ENCODE measurements at places on chromosomes 1 and 21.

- DNase-seq: no peak
Observed at GRCh38 chr1:201370500-201370899, 7.0 kb downstream of the TNNT2 start.

DNA sequence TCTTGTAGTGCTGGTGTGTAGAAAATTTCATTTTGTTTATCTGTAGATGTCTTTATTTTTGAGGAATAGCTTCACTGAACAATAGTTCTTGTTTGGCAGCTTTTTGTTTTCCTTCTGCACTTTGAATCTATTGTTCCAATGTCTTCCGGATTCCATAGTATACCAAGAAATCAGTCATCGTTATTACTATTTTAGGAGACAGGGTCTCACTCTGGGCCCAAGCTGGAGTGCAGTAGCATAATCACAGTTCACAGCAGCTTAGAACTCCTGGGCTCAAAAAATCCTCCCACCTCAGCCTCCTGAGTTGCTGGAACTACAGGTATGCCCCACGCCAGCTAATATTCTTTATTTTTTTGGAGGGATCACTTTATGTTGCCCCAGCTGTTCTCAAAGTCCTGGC lies 67.7 kb upstream of the RGS2 start:
- DNase-seq: no peak

DNA sequence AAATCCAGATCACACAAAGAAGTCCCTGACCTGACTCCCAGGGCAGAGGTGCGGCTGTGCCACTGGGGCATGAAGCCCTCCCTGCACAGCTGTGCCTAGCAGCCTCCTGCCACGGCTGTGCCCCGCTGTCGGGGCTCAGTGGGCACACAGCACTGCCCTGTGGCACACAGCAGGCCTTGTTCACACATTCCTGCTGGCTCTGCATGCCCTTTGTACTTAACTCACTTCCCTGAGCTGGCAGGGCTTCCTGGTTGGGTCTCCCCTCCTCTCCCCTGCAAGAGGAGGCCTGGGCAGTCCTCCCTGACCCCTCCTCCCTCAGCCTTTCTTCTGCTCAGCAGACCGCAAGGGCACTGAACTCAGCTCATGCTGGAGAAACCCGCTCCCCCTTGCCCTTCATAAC lies 14.8 kb downstream of the LHX4 start:
- DNase-seq: no peak

DNA sequence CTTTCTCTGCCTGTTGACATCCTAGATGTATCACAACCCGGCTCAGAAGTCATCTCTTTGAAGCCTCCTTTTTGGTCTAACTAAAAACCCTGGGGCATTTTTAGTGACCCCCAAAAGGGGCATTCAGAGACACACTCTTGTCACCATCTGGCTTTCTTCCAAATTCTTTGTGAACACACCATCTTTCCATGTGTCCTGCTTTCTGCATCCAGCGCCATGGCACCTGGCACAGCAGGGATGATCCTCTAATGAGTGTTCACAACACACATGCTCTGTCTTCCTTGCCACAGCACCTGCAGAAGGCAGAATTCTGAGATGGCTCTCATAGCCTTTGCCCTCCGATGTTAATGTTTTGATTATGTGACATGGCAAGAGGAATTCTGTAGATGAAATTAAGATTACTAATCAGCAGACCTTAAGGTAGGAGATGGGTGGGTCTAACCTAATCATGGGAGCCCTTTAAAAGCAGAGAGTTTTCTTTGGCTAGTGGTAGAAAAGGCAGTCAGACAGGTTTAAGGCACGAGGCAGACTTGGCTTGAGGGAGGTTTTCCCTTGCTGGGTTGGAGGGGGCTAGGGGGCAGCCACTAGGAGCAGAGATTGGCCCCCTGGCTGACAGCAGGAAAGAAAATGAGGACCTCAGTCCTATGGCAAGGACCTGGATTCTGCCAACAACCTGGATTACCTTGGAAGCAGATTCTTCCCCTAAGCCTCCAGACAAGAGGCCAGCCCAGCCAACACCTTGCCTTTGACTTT lies 4.9 kb upstream of the TMEM61 start:
- no peak for DNase-seq

- DNase-seq: no peak
Observed at GRCh38 chr1:232586679-232587078, 43.3 kb downstream of the SIPA1L2 start.

DNA sequence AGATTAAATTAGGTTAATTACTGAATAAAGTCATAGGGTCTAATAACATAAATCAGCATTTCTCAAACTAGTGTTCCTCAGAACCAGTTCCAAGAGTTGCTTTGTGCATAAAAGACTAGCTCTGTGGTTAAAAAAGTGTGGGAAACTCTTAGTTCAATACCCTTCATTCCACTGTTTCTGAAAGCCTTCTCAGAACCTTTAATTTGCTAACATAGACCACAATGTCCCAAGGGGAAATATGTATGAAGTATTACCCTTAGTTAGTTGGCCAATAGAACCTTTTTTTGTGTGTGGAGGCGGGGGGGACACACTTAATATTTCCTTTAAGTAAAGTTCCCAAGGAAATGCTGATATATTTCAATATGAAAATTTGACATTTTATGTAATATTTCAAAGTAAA lies 20.4 kb downstream of the ODF2L start:
- no peak for DNase-seq

- DNase-seq: no peak
Observed at GRCh38 chr1:244371242-244372141, 80.2 kb downstream of the ADSS2 start.

DNA sequence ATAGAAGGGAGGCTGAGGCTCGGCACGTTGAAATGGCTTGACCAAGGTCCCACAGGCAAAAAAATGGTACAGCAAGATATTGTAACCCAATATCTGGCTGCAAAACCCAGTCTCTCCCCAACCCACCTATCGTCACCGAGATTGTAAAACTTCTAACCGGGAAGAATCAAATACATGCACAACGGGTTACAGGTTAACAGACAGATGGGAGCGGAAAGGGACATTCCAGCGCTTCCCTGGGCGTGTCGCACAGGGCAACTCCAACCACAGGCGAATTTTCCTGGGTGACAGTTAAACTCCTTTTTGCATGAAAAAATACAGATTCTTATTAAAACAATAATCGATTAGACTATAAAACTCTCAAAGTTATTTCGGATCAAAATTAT lies 31.8 kb upstream of the JUN start:
- DNase-seq: no peak

DNA sequence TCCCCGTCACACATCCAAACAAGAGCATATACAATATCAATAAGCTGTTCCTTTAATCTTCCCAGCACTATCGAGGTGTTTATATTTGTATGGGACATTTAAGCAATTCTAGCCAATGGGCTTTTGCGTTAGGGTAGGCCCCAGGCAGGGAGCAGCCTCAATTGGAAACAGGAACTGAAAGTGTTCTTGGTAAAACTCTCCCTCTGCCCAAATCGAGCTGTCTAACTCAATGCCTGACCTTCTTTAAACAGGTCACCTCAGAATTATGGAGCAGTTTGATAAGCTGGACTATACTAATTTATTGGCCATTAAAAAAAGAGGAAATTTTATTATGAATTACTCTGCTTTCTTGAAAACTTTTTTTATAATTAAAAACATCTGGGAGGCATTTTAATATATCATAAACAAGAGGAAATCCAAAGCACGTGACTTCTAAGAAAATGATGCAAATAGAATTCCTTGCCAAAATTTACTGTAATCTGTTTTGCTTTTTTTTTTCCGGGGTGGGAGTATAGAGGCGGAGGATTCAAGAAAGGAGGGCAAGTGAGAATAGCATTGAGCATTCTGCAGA lies 498.1 kb downstream of the LMO4 start:
- no peak for DNase-seq

GRCh38 chr1:33388805-33389771 lies 41.8 kb downstream of the PHC2 start:
- no peak for DNase-seq

GRCh38 chr1:200217703-200218102 lies 190.2 kb downstream of the NR5A2 start:
- DNase-seq: no peak

DNA sequence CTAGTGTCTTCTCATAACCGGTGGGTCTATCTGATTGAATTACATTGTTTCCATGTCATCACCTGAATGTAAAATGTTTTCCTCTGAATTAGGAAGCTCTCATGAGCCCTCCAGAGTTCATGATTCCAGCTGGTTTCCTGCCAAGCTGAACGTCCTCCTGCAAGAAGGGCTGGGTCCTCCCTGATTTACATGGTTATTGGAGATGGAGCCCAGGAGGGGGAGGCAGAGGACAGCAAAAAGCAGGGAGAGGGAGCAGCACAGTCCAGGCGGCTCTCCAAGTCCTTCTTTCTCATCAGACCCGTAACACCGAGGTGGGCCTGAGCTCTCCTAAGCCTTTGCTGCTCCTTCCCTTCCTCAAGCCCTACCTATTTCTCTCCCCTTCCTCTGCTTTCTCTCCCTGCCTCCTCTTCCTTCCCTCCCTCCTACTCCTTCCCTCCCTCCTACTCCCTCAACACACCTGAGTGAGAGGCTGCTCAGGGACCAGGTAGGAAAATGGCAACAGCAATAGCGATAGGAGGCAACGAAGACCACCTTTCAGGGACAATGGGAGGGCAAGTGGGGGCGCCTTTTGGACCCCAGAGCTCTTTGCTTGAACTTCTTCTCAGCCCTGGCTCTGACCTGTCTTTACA lies 265.9 kb downstream of the PRDM2 start:
- DNase-seq: peak; percentile 4

DNA sequence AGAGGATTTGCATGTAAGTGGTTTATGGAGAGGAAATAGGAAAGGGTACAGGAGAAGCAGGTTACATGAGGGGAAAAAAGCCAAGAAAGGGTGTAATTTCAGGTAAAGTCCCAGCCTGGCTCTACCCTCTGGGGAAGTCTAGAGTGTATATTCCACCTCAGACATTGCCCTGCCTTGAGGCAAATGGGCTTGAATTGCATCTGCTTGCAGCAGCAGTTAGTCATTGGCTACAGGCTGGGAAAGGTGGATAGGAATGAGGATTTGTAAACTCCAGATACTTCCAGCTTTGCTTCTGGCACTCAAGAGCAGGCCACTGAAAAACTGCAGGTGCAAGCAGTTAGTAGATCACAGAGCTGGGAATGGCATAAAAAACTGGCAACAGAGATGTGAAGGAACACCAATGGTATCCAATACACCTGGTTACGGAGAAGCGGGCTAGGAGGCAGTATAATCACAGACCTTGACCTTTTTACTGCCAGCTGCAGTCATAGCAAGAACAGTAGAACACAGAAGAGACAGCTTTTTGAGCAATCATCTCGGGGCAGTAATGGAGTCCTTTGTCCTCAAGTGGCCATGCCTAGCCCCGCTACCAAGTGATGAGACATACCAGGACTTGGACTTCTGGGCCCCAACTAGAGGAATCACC lies 226.9 kb upstream of the NRIP1 start:
- DNase-seq: no peak

DNA sequence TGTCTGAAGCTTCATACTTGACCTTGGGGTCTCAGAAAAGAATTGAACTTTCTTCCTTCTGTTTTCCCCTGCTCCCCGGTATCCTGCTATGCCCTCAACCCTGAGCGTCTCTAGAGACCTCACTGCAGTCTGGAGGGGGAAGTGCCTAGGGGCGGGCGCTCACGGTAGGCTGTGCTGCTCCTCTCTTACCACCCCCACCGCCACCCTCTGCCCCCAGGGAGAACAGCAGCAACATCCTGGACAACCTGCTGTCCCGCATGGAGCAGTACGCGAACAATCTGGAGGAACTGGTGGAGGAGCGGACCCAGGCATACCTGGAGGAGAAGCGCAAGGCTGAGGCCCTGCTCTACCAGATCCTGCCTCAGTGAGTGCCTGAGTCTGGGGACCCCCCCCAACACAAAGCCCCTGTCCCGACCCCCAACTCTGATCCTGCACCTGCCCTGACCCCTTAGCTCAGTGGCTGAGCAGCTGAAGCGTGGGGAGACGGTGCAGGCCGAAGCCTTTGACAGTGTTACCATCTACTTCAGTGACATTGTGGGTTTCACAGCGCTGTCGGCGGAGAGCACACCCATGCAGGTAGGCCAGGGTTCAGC lies 10.3 kb downstream of the NPR1 start:
- DNase-seq: no peak

DNA sequence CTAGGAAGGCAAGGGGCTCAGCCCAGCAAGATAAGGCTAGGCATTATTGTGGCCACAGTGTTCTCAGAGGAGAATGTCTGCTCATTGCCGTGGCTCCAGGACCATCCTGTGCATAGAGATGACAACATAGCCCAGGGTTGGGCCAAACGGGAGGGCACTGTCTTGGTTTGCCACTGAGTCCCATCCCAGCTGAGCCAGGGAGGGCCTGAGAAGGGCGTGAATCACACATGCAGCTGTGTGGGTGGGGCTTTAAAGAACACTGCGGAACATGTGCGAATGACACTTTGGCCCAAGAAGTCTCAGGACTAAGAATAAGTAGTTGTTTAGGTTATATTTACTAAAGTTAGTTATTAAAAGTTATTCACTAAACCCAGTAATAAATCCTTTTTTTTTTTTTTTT lies 18.5 kb downstream of the CHAF1B start:
- DNase-seq: no peak

- no peak for DNase-seq
Observed at GRCh38 chr21:37536616-37537278, 170.2 kb downstream of the DYRK1A start.

- no peak for DNase-seq
Observed at GRCh38 chr1:107633596-107633995, 331.4 kb downstream of the VAV3 start.

DNA sequence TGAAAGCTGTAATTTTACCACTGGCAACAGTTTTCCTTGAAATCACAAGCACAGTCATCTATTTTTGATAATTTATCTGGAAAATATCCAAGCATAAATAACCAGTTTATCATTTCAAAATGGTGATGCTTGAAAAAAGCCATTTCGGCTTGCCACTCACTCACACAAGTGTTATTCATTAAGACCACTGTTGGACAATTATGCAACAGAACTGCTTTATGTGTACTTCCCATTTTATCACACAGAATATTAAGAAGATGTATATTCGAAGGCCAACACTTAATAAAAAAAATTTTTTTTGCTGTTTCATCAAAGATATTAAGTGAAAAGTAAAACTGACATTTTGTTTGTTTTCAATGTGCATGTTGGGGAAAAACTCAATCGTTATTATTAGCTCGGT lies 62.3 kb downstream of the EIF4G3 start:
- no peak for DNase-seq

Data from kidney capillary endothelial cell (primary cell).